ENCODE measurements at places on chromosomes 4 and X. TPM values are rescaled to one million over a fixed set of nuclear protein-coding genes. Genes with fewer than 3 reads are reported as not detected.

The DACH2 gene
- total RNA-seq = 3.9 TPM

The SSX4B gene
- not detected for total RNA-seq

The MEPE gene
- not detected for total RNA-seq

The RAB9B gene
- 33.6 TPM for total RNA-seq

The AR gene
- 25.1 TPM for total RNA-seq

The PTTG2 gene
- total RNA-seq = 2.1 TPM

The CLTRN gene
- total RNA-seq = 0.90 TPM

Data from urinary bladder (tissue), 4 donors.